A549 treated with DMSO at 1 μM for 4 hours (cell line): ENCODE measurements at places on chromosomes 16 and 17. TPM values are rescaled to one million over a fixed set of nuclear protein-coding genes. Genes with fewer than 3 reads are reported as not detected.

Gene TSPOAP1
- not detected in 5 replicates for total RNA-seq

Gene CES5A
- total RNA-seq: not detected in 5 replicates

Gene TAC4
- not detected in 5 replicates for total RNA-seq

Gene BCL6B
- 0.09 TPM in 1 of 5 replicates, not detected in the others for total RNA-seq

Gene HIGD1B
- total RNA-seq: not detected in 5 replicates

Gene SRCIN1
- total RNA-seq: 2.3 to 2.9 TPM (median 2.8 TPM) in 5 replicates

Gene HLF
- 0.07 to 0.34 TPM (median 0.18 TPM) in 5 replicates for total RNA-seq

Gene TP53TG3
- total RNA-seq: 0.17 to 1.1 TPM (median 0.42 TPM) in 4 of 5 replicates, not detected in the other

Gene IQCK
- 8.8 to 11.7 TPM (median 9.4 TPM) in 5 replicates for total RNA-seq

Gene SLC6A2
- 0.04 TPM in 1 of 5 replicates, not detected in the others for total RNA-seq

Gene PFAS
- total RNA-seq: 46.9 to 57.4 TPM (median 54.6 TPM) in 5 replicates

Gene PRM2
- total RNA-seq: not detected in 5 replicates

Gene JUP
- 90.4 to 127 TPM (median 110 TPM) in 5 replicates for total RNA-seq

Gene TPPP3
- total RNA-seq: 10.2 to 14.4 TPM (median 12.0 TPM) in 5 replicates

Gene IRX3
- total RNA-seq: 3.1 to 5.2 TPM (median 3.6 TPM) in 5 replicates

Gene APOBR
- 0.05 to 0.07 TPM (median 0.06 TPM) in 5 replicates for total RNA-seq

Gene TOX3
- 0.10 to 0.36 TPM (median 0.20 TPM) in 5 replicates for total RNA-seq

Gene CCT6B
- 1.0 to 3.2 TPM (median 1.6 TPM) in 5 replicates for total RNA-seq

Gene NCBP3
- total RNA-seq: 31.5 to 35.7 TPM (median 33.5 TPM) in 5 replicates

Gene CCL2
- total RNA-seq: 65.6 to 117 TPM (median 69.7 TPM) in 5 replicates

Gene SLC5A11
- total RNA-seq: 0.47 to 0.80 TPM (median 0.53 TPM) in 5 replicates
